ENCODE measurements at places on chromosomes 11 and 22.

DNA sequence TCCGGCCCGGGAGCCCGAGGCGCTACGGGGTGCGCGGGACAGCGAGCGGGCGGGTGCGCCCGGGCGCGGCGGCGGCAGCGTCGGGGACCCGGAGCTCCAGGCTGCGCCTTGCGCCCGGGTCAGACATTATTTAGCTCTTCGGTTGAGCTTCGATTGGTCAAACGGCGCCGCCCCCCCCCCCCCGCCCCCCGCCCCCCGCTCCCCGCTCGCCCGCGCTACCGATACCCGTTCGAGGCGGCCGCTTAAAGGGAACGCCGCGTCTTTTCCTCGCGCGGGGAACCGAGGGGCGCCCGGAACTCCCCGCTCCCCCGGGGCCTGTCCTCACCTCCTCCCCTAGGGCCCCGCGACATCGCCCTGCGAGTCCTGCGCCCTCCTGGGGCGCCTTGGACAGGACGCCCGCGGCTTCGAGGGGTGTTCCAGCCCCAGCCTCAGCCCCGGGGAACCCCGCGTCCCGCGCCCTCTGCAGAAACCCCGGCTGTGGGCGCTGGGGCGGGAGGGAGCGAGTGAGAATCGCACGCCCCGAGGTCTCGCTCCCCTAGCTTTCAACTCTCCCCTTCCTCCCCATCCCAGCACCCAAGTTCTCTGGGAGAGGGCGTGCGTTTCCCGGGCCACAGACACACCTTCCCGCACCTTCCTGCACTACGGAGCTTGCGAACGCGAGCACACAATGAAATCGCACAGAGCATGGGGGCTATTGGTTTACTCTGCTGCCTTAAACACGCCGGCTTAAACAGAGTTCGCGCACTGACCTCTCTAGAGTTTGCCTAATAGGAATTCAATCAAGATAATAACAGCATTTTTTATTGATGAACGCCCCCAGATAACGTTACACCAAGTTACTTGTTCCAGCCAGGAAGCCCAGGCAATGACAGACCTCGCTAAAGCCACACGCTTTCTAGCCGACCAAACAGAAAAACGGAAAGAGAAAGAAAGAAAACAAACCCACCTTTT lies at the start of gene BDNF:
Gene BDNF, minus strand, starts transcription at position 105 of the 951 bp plus-strand sequence. CDS start 41,891 bp downstream, outside the sequence.
- no peak for DNase-seq

- no peak for DNase-seq
Observed at GRCh38 chr11:19762266-19762665, 49.6 kb downstream of the NAV2 start.

DNA sequence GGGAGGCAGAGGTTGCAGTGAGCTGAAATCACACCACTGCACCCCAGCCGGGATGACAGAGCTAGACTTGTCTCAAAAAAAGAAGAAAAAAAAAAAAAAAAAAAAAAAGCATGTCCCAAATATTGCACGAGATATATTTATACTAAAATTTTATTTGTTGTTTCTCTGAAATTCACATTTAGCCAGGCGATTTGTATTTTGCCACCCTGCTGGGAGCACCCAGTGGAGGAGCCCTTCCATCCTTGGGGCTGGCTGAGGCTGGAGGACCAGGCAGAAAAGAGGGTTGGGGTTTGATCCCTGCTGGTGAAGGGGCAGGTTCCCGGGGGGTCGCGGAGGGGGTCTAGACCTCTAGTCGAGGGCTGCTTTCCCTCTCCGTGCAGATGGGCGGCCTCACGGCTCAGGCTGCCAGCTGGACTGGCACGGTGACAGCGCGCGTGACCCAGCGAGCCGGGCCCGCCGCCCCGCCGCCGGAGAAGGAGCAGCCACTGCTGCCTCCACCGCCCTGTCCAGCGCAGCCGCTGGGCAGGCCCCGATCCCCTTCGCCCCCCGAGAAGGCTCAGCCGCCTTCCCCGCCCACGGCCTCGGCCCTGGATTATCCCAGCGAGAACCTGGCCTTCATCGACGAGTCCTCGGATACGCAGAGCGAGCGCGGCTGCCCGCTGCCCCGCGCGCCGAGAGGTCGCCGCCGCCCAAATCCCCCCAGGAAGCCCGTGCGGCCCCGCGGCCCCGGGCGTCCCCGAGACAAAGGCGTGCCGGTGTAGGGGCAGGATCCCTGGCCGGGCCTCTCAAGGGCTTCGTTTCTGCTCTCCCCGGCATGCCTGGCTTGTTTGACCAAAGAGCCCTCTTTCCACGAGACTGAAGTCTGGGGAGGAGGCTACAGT lies 952 bp upstream of the CATSPERZ start:
- DNase-seq: no peak

DNA sequence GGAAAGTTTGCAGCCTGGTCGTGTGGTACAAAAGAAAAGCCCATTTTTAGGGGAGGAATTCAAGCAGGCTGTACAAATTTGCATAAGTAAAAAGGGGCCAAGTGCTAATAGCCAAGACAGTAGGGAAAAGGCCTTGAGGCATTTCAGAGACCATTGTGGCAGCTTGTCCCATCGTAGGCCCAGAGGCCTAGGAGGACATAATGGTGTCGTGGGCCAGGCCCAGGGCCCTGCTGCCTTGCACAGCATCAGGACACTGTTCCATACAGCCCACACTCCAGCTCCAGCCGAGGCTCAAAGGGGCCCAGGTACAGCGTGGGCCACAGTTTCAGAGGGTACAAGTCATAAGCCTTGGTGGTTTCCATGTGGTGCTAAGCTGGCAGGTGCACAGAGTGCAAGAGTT lies 106.9 kb downstream of the GRIK4 start:
- no peak for DNase-seq

DNA sequence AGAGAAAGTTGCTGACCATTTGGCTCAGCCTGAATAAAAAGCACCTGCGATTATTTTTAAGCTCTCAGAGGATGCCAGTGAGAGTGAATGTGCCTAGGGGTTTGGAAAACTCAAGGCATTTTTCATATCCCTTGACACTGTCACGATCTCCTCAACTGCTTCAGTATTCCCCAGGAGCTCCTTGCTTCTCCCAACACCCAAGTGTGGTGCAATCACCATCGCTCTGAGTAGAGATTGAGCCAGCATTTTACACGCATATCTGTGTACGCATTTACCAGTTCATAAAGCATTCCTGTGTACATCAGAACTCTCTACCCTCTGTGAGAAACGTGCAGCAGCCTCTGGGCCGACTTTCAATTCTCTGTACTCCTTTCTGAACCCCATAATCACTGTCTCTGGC lies 1.3 kb downstream of the SRRD start:
- DNase-seq: no peak

- DNase-seq: no peak
Observed at GRCh38 chr11:32244453-32244852, 153.6 kb downstream of the RCN1 start.

GRCh38 chr11:109864151-109864661 lies 229.0 kb upstream of the ZC3H12C start:
- DNase-seq: no peak

DNA sequence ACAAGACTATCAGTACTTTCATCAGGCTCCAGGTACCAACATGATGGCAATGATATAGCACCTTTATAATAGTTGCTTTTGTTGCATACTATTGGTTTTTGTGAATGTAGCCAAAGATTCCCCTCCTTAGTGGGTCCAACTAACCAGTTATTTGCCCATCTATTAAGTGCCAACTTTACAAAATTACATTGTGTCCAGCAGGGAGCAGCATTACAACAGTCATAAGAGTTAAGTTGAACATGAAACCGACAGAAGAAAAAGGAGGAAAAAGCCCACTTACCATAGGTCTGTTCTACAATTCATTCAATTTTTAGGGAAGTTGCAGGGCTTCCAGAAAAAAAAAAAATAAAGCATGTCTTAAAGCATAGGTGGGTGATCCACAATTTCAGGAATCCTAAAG lies 21.6 kb downstream of the IMMP1L start:
- no peak for DNase-seq

DNA sequence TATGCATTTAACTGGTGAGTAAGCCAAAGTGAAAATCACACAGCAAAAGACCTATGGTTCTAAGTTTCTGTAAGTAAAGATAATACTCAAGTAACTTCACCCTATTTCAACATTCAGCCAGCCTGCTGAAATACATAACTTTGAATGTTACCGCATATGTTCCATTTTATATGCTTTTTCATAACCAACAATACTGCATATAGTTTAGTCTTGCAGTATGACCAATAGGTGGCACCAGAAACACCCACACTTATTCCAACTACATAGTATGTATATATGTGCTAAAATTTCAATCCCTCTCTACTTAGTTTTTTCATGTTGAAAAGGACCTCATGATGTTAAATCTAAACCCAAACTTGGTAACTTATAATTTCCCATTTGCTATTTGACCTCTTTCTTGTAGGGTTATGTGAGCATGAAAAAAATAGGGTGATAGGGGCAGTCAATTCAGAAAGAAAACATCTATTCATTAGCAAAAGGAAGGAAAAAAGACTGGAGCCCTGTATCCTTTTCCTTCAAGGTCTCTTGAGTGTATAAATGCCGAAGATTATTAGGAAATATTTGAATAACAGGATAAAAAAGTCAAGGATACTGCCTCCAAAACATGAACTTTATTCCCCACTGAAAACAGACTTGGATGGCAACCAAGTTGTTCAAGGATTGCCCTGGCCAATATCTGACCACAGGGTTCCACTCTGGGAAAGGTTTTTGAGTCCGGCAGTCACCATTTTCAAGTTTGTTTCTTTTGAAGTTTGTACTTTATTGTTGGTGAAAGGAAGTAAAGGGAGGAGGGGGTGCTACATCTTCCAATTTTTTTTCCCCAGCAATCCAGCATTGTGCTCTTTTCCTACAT lies 23.8 kb upstream of the FZD4 start:
- no peak for DNase-seq

GRCh38 chr11:46696212-46696558 lies 4.2 kb downstream of the ARHGAP1 start:
- DNase-seq: no peak

DNA sequence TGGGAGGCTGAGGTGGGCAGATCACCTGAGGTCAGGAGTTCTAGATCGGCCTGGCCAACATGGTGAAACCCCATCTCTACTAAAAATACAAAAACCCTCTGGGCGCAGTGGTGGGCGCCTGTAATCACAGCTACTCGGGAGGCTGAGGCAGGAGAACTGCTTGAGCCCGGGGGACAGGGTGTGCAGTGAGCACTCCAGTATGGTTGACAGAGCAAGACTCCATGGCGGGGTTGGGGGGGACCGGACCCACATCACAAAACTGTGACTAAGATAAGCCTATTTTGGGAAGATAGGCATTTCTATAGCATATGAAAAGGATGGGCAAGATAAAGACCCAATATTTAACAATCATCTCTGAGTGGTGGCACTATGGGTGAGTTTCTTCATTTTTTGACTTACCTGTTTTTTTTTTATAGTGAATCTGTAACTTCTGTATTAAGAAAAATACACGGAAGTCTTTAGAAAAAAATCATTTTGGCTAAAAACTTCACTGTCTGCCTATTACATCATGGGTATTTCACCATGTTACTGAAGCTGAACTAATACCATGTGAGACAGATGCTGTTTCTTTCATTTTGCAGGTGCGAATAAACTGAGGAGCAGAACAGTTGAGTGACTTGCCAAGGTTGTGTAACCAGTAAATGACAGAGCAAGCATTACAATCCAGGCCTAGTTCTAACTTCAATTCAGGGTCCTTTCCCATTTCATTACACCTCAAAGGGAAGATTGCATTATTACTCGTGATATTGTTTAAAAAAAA lies 2.5 kb downstream of the CELF1 start:
- DNase-seq: no peak

- DNase-seq: peak; percentile 27
Observed at GRCh38 chr11:129117595-129118350, 74.4 kb downstream of the ARHGAP32 start.

DNA sequence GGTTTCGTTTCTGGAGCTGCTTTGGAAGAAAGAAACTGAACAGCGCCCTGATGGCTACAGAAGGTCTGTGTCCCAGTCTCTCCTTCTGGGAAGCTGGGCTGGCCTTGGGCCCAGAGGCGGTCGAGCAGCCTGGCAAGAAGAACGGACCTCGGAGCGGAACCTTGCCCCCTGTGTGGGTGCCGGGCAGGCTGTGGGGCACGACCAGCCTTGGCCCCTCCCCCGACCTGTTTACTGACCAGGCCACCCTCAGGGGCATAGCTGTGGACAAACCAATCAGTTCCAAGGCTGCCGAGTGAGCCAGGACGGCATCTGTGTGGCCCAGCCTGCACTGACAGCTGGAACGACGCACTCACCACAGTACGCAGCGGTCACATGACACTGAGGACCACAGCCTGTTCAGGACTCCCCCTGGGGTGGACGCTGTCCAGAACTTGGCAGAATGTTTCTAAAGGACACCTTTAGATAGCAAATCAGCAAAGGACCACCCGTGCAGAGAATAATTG lies 7.2 kb downstream of the PIM3 start:
- no peak for DNase-seq
